ENCODE measurements at places on chromosomes 2 and 18.

GRCh38 chr2:121771976-121772742 is 16.7 kb downstream of the TSN start:
- no peak for DNase-seq

DNA sequence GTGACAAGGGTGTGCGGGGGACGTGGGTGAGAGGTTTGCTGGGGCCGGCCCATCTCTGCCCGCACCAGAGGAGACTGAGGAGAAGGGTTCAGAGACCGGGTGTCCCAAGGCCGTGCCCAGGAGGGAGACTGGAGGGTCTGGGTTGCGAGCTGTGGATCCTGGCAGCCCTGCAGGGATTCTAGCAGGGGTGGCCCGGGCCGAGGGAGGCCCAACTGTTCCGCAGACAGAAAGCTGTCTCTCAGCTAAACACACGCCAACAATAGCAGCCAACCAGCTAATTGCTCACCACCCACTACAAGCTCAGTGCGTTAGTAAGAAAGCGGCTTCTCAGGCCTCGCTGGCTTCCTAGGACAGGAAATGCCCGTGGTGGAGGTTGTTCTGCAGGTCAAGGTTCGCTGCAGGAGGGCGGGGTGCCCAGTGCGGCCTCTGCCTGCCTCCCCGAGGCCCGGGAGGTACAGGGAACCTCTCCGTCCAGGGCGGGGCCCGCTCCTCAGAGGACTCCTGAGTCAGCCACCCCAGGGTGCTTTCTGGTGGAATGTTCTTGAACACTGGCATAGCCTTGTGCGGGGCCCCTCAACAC is 282.0 kb upstream of the PXDN start:
- no peak for DNase-seq

GRCh38 chr2:10914272-10914693 is 2.5 kb downstream of the KCNF1 start:
- no peak for DNase-seq

GRCh38 chr2:7866825-7867224 is 815.0 kb upstream of the ID2 start:
- no peak for DNase-seq

DNA sequence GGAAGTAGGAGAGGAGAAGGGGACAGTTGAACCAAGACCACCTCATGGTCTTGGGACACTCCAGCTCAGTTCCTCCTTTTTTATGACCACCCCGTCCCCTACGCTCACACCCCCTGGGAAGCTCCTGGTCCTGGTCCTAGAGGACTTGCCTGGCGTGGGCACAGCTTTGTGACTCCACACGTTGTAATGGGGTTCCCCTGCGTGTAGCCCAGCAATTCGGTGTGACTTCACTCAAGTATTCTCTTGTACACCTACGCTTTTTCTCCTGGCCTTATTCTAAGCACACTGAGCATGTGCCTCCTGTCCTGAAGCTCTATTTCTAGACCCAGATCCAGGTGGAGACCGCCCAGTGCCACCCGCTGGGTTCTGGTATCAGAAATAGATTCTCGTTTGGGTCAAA is 36.1 kb upstream of the B3GNT7 start:
- DNase-seq = no peak

- no peak for DNase-seq
Observed at GRCh38 chr18:8260319-8260718, 348.9 kb upstream of the RAB12 start.

DNA sequence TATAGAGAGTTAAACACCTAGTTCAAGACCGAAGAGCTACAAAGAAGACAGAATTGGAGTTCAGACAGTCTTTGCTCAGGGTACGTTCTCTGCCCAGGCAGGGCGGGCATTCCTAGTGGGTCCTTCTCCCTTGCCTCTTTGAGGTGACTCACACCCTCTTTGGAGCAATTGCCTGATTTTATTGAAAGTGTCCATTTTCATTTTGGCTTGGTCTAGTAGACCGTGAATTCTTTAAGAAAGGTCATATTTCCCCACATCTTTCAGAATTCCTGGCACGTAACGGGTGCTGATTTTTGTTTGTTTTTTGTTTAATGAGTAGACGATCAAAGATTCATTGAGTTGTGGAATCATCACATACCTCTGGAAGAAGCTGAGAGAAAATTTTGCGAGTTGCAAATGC is 871.5 kb downstream of the RNF144A start:
- no peak for DNase-seq

DNA sequence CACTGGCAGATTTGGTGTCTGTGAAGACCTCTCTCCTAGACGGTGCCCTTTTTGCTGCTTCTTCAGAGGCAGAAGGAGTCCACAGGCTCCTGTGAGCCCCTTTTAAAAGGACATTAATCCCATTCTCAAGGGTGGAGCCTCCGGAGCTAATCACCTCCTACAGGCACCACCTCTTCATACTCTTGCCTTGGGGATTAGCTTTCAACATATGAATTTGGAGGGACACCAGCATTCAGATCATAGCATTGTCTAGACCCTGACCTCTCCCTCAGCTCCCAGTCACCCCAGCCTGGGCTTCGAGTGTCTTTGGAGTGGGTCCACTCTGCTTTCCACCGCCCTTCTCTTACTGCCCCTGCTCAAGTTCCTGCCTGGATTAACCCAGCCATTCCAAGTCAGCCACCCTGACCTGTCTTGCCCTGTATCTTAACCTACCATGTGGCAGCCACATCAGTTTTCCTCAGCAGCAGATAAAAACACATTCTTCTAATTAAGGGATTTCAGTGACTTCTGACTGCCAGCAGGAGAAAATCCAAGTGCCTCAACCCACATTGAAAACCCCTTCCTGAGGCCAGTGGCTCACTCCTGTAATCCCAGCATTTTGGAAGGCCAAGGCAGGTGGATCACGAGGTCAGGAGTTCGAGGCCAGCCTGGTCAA is 6.1 kb upstream of the NCL start:
- DNase-seq = no peak

- no peak for DNase-seq
Observed at GRCh38 chr2:191316246-191316994, 71.2 kb downstream of the MYO1B start.

- DNase-seq = no peak
Observed at GRCh38 chr18:27848336-27848735, 328.6 kb downstream of the CDH2 start.

DNA sequence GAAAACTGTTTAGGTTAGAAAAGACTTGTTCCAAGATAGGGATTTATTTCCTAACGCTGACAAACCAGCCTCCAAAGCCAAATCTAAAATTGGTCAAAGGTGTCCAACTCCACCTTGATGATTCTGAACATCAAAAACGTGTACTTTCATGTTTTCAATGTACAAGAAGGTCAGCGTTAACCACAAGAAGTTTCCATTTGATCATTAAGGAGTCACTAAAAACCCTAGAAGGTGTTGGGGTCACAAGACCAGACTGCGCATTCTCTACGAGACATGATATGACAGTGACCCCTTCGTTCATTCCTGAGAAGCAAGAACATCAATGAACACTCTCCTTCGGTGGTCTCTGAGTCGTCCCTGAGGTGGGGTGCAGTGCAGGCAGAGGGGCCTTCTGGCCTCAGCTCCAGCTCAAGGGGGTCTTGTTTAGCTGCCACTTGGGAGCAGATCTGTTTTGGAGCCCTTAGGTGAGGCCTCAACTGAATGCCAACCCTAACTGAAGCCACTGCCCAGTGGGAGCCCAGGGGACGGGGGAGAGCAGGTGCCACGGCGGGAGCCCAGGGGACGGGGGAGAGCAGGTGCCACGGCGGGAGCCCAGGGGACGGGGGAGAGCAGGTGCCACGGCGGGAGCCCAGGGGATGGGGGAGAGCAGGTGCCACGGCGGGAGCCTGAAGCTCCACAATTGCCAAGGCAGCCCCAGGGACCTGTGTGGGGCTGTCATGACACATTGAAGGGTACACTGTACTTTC is 55.2 kb downstream of the PARD6G start:
- no peak for DNase-seq

GRCh38 chr2:162243294-162243693 is at the start of gene FAP:
TSS of gene FAP (minus strand) at chr2:162243445. CDS start at chr2:162243327, 118 bp downstream.
- no peak for DNase-seq

GRCh38 chr18:74748809-74749208 is 151.1 kb downstream of the ZNF407 start:
- peak; percentile 48 for DNase-seq

DNA sequence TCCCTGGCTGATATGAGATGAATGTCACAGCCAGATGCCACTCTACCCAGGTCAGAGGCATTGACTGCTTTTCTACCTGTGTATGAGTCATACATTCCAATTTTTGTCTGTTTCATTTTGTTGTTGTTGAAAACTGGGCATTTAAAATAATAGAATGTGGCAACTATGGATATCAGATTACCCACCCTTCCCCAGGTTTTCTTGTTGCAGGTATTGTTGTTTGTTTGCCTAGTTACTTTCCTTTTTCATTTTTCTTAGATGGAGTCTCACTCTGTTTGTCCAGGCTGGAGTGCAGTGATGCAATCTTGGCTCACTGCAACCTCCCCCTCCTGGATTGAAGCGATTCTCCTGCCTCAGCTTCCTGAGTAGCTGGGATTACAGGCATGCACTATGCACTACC is 70.2 kb downstream of the LRRC30 start:
- DNase-seq = no peak

- DNase-seq = no peak
Observed at GRCh38 chr2:160612266-160612856, 118.8 kb upstream of the RBMS1 start.

DNA sequence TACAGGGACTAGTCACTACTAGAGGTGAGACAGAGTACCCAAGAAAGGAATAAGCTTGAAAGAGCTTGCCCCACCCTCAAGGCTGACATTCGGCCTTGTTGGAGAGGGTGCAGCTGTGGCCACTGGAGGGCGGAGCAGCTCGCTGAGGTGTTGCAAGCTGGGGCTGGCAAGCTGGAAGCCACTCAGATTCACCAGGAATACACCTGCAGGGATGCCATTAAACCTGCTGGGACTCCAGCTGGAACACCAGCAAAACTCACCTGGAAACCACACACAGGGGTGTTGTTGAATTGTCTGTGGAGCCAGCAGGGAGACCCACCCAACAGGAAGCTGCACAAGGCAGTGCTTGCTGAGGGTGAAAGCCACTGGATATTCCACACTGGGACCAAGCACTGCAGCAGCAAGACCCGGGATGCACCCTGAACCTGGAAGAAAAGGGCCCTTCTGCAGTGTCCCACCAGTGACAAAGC is 26.1 kb downstream of the KCTD18 start:
- no peak for DNase-seq

DNA sequence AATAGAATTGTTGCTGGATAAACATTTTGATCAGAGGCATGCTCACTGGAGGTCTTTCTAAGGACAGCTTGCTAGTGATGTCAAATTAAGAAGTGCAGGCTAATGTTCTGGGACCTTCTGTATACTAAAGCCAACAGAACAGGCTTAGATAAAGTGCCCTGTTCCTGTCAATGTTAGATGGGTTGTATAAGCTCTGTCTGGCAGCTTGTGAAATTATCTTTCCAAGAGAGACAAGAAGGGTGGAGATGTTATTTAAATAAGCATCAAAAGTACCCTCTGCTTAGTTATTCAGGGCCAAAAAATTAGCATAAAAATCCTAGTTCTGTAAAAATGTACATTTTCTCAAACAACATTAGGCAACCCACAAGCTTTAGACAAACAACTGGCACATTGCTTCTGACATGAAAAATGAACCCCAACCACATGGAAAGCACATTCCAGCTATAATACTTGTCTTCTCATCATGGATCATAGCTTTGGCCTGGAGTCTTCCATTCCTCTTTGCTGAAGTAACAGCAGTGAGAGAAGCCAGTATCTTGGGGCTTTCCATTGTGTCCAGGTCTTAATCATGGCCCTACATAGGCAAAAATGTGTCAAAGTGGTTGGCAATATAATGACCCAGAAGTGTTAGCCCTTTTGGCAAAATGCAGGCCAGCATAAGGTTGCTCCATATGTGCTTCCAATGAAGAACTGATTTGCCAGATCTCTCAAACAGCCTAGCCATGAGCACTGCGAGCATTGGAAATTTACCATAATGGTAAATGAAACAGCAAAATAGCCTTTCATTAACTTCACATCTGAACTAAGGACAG is 478.1 kb upstream of the ZNF804A start:
- no peak for DNase-seq

DNA sequence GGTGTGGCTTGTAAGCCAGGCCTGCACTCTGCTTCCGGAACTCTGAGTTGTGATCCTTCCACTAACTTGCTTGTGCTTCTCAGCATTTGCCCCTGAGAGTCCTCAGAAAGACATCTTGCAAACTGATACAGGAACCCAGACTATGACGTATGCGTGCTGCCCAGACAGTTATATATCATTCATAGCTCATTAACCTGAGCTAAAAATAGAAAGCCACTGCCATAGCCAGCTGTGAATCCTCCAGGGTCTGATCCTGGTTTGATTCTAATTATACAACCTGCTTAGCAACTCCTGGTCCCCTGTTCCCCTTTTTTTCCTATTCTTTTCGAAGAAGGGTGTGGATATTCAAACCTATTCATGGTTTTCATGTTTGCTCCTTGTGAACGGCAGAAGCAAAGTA is 63.7 kb downstream of the MARCHF4 start:
- peak; percentile 7 for DNase-seq

DNA sequence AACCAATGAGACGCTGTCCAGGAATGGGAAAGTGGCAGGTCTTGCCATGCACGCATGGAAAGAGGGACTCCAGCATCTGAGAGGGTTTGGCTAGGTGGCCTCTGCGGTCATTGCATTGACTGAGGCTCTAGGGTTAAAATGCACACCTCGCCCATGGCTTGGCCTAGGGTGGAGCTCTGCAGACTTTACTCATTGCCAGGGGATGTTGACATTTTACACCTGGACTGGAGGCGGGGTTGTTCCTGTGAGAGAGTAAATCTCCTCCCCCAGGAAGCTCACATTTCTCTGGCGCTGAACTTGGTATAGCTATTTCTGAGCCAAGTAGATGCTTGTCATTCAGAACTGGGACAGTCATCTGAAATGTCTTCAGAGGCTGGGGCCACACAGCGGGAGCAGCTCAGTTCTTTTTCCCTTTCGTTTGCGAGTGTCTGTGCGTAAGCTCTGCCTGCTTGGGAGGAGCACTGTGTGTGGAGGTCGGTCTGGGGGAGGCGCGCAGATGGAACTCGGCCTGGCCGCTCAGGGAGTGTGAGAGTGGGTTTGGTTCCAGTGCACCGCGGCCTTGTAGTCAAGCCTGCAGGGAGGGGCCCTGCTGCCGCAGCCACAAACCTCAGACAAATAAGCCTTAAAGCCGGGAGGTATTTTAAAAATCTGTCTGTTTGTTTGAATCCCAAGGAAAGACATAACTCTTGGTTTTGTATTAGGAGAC is 76.5 kb downstream of the LPIN1 start:
- DNase-seq = no peak

DNA sequence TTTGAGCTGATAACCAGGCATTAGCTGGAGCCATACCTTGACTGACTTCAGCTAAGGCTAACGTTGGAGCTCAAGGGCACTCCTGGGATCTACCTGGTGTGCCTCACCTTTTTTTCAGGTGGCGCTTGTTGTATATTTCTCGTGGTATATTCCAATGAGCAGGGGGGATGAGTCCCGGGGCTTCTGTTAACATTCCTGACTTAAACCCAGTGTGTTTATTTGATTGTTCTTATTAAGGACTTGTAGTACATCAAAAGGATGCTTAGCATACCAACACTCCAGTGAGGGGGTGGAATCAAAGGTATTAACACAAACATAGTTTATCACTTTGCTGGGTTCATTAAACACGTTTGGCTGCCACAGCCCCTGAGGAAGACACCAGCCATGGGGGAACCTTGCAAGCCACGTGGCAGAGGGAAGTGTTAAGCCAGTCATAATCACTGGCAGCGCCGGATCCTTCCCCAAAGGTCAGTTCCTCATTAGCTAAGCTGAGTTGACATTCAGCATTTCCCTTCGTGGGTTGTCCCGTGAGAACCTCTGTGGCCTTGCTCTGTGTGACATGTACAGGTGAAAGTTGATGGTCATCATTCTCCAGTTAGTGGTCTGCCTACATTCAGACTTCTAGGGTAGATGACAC is 119.5 kb upstream of the MCFD2 start:
- DNase-seq = no peak

GRCh38 chr18:9971313-9971920 is 57.6 kb downstream of the VAPA start:
- no peak for DNase-seq
